Dermis microvascular lymphatic vessel endothelial cell (primary cell): ENCODE measurements at places on chromosomes 7 and 10.

GRCh38 chr10:87531908-87532622, 27.4 kb downstream of the MINPP1 start:
- no peak for DNase-seq

DNA sequence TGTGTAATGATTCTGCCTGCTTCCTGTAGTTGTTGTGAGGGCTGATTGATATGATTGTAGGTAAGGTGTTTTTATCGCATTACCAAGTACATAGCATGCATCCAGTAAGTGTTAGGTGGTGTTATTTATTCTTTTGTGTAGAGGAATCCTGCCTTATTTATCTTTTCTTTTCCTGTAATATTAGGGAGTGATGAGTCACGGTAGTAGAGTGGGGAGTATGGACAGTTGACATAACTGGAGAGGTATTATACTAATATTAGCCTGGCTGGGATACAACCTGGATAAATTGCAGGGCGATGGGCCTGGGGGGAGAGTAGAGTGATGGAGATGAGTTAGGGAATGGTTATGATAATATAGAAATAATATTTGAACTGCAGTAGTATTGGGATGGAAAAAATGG, 9.8 kb downstream of the SDK1 start:
- DNase-seq, result no peak

DNA sequence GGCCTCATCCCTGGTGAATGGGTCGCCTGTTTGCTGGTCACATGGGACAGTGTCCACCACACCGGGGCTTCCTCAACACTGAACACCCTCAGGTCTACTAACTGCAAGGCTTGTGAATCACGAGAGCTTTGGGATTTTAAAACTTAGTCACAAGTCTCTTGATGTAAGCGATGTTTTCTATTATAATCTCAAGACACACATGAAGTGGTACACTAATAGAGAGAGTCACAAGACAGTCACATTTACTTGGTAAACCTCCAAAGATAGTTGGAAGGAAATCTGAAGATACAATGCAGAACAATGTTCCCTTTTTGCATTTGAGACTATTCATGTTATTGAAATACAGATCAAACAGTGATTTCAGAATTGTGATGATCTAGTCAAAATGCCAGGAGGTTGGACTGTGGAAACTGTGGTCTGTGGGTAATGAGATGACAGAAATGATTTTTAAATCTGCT, 233.1 kb upstream of the KLF6 start:
- DNase-seq, result no peak

DNA sequence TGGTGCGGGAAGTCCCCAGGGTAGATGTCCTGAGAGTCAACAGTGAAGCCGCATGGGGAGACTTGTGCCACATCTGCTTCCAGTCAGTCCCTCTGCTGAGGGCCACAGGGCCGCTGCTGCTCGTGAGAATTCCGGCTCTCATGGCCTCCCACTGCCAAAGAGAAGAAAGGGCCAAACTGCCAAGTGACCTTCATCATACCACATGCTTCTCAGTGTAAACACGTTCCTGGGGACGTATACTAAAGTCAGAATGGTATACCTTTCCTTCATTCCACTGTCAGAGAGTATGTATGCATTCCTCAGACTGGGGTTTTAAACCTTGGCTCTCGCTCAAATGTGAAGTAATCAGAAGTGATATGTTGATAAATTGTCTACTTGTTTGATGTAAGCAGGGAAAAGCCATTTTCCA, 52.8 kb upstream of the SEC61G start:
- peak; percentile 7 for DNase-seq

- no peak for DNase-seq
Observed at GRCh38 chr7:41573443-41573842, 129.4 kb downstream of the INHBA start.

GRCh38 chr7:17090751-17091150, 207.7 kb upstream of the AHR start:
- DNase-seq, result no peak

DNA sequence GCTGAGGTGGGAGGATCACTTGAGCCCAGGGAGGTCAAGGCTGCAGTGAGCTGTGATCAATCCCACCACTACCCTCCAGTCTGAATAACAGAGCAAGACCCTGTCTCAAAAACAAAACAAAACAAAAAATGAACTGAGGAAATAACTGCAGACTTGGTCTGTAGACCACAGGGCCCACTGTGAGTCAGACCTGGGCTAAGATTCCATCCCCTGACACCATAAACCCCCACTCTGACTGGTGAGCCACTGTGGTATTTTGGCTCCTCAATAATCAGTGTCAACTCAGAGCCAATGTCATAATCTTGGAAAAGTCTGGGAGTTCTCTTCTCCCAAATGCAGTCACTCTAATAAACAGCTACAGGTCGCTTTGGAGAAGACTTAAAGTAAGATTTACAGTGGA, 24.0 kb upstream of the ERCC6 start:
- no peak for DNase-seq

DNA sequence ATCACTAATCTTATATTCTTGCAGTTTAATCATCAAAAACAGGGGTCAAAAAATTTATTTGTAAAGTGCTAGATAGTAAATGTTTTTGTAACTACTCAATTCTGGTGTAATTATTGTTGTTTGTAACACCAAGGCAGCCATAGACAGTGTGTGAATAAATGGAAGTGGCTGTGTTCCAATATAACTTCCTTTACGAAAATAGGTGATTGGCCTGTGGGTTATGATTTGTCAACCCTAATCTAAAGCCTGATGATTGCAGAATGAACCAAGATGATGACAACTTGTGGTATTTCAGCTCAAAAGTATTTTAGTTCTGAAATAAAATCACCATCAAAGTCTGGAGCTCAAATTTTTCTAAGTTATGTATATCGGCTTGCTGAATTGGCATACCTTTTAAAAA, 34.4 kb upstream of the ETV1 start:
- no peak for DNase-seq
